ENCODE measurements at places on chromosomes 7 and 10.

GRCh38 chr10:86650151-86650550 is 4.2 kb upstream of the OPN4 start:
- DNase-seq = no peak

DNA sequence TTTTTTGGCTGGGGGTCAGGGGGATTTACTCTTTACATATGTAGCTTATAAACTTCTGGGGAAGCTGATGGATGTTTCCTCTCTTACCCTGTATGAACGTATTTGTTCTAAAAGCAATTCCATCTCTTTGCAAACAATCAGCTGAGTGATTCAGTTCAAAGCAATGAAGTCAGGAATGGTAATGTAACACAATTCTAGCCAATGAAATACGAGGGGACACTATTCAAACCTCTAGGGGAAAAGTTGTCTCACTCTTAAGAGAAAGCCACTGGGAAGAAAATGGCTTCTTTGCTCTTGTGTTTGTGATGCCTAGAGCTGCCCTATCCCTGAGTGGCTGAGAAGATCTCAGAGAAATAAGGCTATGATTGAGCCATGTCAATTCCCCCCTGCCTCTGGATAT is 134.8 kb upstream of the SEMA3C start:
- no peak for DNase-seq

- peak; percentile 16 for DNase-seq
Observed at GRCh38 chr7:27130540-27131389, at the start of gene HOXA4. Gene HOXA4 (minus strand): TSS chr7:27130757. CDS start chr7:27130733, 24 bp downstream.

- no peak for DNase-seq
Observed at GRCh38 chr7:33928986-33929385, 23.6 kb downstream of the BMPER start.

DNA sequence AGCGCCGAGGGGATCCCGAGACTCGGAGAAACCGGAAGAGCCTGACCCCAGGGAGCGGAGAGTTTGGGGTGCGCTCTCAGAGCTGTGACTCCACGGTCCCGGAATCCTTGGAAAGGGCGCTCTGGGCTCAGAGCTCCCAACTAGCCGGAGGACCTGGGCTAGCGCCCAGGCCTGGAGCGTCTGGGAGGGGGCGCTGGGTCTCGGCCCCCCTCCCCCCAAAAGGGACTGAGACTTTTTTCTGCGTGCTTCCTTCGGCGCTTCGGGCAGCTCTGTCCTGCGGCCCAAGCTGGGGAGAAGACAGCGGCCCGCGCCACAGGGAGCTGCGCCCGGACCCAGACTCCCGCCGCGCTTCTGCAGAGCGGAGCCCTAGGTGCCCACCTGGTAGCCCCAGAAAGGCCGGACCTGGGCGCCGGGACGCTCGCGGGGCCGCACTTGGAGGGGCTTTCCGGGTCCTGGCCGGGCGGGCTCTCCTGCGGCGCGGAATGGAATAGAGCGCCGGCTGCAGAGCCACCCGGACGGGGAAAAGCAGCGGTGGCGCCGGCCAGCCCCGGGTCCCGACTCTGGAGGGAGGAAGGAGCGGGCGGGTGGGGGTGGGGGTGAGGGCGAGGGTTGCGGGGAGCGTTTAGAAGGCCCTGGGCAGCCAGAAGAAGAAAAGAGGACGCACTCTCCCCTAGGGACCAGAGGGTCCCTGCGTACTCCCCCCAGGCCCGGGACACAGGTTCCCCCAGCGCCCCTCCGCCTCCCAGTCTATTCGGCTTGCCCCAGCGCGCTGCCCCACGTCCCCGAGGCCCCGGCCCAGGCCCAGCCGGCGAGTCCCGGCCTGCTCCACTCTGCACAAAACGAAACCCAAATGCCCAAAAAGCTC is 4.7 kb downstream of the ZNF503 start:
- no peak for DNase-seq

DNA sequence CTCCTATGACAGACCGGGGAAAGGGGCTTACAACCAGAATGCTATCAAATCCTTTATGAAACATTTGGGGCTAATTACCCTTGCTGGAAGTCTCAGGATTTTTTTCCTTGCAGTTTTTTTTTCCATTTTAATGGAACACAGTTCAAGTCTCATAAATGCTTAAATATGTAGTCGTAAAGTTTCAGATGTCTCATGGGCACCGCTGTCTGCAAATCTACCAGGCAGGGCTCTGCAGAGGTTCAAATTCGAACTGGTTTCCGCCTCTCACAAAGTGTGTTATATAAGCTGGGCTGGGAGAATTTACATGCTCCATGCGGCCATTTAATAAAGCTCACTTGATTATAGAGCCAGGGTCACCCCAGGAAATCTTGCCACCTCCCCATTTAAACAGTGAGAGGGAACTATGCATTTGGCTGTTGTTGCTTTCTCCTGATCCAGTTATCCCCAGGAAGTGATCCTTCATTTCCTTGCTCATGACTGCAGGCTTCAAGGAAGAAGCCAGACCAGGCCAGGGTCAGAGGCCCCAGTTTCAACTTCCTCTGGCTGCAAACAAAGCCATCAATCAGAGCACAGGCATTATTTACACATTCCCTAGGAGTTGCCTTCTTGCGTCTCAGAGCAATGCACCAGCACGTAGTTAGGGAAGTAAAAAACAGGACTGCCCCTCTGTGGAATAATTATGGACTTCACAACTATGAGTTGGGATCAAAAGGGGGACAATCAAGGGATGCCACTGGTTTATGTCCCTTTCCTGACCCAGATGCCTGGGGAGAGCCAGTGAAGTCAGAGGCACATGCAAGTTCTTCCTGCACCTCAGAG is 358.8 kb downstream of the PRPF18 start:
- no peak for DNase-seq

DNA sequence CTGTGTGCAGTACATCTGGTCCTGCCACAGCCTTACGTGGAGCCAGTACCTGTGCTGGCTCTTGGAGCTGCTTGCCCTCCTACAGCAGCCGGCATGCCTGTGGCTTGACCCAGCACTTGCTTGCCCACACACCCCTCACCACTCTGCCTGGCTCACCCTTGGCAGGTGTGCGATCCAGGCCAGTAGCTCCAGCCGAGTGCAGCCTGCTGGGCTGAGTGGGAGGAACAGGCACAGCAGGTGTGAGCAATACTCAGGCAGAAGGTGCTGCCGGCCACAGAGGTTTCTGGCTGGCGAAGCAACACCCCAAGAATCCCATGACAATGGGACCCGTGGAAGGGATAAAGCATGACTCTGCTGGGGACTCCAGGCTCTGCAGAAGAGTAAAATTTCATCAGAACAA is 173.5 kb upstream of the ADCY1 start:
- peak; percentile 26 for DNase-seq

GRCh38 chr10:33616956-33617355 is 282.5 kb upstream of the NRP1 start:
- no peak for DNase-seq

GRCh38 chr10:61663466-61663865 is 737 bp downstream of the CABCOCO1 start:
- DNase-seq = no peak

- DNase-seq = no peak
Observed at GRCh38 chr10:77131214-77131613, 506.4 kb downstream of the KCNMA1 start.

GRCh38 chr10:124059551-124059950 is 33.8 kb downstream of the CHST15 start:
- DNase-seq = no peak

DNA sequence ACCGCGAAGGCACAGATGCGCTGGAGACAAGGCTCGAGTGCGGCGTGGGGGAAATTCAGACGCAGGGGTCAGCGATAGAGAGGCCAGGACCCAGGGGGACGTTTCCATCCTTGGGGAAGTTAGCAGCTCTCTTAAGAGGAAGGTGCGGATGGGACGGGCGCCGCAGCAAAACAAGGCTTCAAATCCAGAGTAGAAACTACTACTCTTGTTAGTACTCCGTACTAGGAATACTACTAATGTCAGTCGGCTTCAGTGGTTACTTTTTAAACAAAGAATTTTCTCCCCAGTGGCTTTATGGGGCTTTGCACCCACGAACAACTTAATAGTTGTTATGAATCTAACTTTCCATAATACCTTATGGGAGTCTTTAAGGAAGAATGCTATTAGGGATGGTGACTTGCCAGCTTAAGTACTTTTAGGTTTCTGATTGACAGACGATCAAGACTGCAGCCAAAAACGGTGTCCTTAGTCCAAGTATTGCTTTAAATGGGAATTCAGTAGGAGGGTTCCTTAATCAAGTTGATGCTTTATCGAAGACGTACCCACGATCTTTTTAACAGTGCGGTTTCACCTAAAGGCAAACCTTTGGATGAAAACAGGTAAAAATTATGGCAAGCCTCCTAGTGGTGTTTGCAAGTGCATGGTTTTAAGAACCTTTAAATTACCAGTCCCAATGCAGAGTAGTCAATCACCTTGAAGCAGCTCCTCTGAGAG is 812 bp upstream of the IDE start:
- DNase-seq = no peak

- no peak for DNase-seq
Observed at GRCh38 chr7:88919478-88920131, 124.1 kb upstream of the TEX47 start.

DNA sequence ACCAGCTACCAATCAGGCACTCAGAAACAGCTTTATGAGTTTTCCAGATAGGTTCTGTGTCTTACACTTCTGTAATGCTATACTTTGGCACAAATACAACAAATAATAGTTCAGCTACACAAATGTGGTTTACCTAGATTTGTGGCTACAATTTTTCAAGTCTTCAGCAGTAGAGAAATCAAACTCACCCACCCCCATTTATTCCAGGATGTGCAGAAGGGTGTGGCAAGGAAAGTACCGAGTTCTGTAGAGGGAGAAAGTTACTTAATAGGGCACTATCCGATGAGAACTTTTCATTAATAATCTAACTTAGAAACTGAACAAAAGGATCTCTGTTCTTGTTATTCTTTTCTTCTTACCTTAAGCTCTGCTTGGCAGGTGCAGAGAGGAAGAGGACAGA is 30.3 kb upstream of the ATP6V0A4 start:
- no peak for DNase-seq
